Tongue (tissue), 3 donors: ENCODE measurements at places on chromosomes 1 and 21. TPM values are rescaled to one million over a fixed set of nuclear protein-coding genes. Genes with fewer than 3 reads are reported as not detected.

The FCRL4 gene
- total RNA-seq: not detected

- peak; percentile 84 for DNase-seq
Observed at GRCh38 chr1:39158327-39159086, 46.0 kb upstream of the MACF1 start.

The PRDM2 gene
- total RNA-seq: 29.5 TPM

DNA sequence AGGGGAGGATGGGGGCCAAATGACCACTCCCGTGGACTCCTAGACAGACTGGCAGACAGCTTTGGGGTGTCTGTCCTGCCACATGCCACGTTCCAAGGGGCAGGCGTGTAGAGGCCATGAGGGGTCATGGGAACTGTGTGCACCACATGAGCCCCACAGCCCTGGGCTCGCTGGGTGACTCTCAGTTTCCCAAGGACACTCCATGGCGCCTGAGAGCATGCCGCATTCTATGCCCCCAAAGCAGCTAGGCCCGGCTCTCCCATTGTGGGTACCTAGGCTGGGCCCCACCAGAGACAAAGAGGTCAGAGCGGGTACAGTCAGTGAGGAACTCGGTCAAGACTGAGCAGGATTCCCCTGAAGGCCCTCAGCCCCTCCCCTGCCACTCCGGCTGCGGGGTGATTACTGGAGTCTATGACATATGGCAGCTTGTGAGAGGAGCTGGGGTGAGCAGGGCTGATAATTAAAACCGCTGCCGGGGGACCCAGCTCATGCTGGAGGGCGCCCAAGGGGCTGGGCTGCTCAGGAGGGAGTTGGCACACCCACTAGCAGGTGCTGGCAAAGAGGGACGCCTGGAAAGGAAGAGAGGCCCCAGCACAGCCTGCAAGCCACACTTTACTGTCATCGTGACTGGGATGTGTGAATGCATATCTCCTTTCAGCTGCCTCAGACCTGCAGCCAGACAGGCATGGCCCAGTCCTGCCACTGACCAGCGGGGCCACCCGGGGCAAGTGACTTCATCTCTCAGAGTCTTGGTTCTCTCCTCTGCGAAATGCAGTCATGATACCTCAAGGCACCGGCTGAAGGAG lies 8.4 kb downstream of the LRP8 start:
- peak; percentile 67 for DNase-seq

The RGS13 gene
- 0.10 TPM for total RNA-seq

GRCh38 chr1:209567698-209568175 lies 15.8 kb upstream of the CAMK1G start:
- no peak for DNase-seq

DNA sequence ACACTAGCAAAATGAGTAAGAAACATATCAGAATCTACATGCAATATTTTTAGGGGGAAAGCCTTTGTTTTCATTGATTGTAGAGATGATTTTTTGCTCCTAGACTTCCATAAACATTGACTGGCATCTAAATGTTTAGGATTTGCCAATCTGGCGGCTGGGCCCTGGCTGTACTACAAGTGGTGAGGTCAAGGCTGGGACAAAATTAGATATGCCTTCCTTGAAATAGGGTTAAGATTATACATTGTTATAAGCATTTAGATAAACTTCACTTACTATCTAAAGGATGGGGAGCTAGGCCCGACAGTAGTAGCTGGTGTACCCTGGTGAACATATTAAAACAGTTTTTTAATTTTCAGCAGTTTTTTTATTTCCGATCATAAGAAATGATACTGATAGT lies 5.2 kb downstream of the NFIA start:
- no peak for DNase-seq

DNA sequence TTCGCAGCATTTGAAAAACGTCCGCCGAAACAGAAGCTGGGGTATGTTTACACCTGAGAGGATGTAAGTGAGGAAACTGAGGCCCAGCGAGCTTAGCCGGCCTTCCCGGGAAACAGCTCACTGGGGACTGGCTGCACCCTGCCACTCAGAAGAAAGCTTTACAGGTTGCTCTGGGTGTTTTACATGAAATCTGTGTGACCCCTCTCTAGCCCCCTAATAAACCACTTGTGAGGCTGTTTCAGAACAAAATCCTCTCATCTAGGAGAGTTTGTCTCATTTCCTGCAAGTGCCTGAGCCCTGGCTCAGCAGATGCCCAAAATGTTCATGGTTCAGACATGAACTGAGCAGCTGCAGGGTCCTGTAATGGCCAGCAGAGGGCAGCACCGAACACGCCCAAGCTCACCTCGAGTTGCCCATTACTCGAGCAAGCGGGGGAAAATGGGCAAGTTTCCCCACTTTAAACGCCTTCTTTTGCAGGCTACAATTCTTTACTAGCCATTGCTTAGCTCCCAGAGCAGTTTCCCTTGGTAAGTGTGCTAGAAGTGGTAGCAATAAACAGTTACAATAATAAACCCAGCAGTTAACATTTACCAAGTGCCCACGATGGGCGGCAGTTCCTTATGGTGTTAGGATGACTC lies 76.4 kb downstream of the FHAD1 start:
- DNase-seq: peak; percentile 94

The SPRR1B gene
- 1.3 TPM for total RNA-seq

DNA sequence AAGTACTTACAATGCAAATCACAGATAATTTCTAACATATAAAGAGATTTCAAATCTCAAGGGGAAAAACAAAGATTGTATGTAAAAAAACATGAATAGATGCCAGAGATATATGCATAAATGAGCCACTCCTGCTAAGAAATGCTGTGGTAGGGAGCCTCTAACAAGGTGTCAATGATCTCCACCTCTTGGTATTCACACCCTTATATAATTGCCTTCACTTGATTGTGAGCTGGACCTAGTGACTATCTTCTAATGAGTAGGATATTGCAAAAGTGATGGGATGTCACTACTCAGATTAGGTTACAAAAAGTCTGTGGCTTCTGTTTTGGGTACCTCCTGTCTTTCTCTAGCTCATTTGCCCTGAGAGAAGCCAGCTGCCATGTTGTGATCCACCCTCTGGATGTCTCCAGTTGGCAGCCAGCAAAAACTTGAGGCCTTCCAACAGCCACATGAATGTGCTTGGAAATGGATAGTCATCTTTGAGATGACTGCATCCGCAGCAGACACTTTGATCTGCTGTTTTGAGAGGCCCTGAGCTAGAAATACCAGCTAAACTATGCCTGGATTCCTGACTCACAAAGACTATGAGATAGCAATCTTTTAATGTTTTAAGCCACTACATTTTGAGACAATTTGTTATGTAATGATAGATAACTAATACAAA lies 196.1 kb upstream of the FGGY start:
- DNase-seq: no peak

DNA sequence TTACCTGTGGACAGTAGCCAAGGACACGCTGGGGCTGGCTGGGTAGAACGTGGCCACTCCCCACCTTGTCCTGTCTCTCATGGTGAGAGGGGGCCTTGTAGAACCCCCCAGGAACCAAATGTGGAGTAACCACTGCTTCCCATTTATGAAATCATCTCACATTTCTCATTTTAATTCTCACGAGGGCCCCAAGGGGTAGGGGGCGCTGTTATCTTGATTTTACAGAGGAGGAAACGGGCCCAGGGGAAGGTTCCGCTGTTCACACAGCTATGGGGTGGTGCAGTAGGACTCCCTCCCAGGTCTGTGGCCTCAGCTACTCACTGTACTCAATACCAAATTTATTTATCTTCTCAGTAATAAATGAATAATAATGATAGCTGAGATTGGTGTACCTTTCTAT lies 5.5 kb downstream of the SMPDL3B start:
- DNase-seq: no peak

GRCh38 chr1:34696981-34697380 lies 57.9 kb upstream of the GJB5 start:
- DNase-seq: peak; percentile 14

- no peak for DNase-seq
Observed at GRCh38 chr1:43801203-43801602, 93.9 kb downstream of the ST3GAL3 start.

The COL16A1 gene
- total RNA-seq: 158 TPM

GRCh38 chr1:157776971-157777391 lies at the start of gene FCRL2:
Gene FCRL2 (minus strand): TSS chr1:157777132. CDS start chr1:157777073, 59 bp downstream.
- DNase-seq: no peak

DNA sequence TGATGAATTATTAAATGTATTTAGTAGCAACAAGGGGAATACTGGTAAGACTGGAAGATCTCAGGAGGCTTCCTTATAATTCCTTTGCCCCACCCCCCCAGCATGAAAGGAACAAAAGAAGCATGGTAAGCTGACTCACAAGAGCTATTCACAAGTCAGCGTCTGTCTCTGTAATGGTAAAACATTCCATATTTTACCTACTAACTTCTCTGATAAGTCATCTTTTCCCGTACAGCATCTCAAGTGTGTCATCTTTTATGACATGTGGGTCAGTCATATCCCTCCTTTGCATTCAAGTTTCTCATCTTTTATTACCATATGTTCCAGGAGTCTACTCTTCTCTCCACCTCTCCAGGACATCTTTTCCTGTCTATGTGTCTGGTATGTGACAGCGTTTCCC lies 241.3 kb downstream of the PLA2G4A start:
- DNase-seq: no peak

The LENEP gene
- not detected for total RNA-seq

- DNase-seq: no peak
Observed at GRCh38 chr1:55402142-55402541, 187.0 kb upstream of the USP24 start.

The HSD3B1 gene
- total RNA-seq: not detected
